ENCODE measurements at places on chromosomes 5 and 9.

GRCh38 chr5:122179701-122180100 lies 50.4 kb downstream of the ZNF474 start:
- DNase-seq: no peak

GRCh38 chr9:131419026-131419614 lies 25.2 kb downstream of the PRRC2B start:
- DNase-seq: no peak

GRCh38 chr5:32710550-32711361 lies at the start of gene NPR3:
TSS of gene NPR3 (plus strand) at chr5:32711321. CDS start at chr5:32711777, 456 bp downstream.
- DNase-seq: no peak

GRCh38 chr9:31821583-31821982 lies 562.9 kb upstream of the ACO1 start:
- DNase-seq: no peak

DNA sequence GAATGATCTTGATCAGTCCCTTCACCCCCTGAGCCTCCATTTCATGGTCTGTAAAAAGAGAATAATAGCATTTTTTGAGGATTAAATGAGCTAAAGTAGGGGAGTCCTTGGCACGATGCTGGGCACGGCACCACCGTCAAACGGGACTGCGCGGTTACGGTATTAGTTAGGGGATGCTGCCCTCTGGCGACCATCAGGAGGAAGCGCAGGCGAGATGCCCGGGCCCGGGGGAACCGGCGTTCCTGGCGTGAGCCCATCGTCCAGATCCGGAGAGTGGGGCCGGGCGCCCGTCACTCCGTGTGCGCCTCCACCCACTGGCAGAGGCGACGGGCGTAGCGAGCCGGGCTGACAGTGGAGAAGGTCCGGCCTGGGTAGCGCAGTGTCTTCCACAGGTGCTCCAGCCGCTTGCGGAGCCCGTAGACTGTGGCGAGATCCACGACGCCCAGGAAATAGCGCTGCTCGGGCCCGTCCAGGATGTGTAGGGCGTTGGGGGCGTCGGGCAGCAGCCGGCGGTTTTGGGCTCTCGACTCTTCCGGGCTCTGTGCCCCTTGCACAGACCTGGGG lies 4.8 kb upstream of the ST6GALNAC4 start:
- peak; percentile 90 for DNase-seq

DNA sequence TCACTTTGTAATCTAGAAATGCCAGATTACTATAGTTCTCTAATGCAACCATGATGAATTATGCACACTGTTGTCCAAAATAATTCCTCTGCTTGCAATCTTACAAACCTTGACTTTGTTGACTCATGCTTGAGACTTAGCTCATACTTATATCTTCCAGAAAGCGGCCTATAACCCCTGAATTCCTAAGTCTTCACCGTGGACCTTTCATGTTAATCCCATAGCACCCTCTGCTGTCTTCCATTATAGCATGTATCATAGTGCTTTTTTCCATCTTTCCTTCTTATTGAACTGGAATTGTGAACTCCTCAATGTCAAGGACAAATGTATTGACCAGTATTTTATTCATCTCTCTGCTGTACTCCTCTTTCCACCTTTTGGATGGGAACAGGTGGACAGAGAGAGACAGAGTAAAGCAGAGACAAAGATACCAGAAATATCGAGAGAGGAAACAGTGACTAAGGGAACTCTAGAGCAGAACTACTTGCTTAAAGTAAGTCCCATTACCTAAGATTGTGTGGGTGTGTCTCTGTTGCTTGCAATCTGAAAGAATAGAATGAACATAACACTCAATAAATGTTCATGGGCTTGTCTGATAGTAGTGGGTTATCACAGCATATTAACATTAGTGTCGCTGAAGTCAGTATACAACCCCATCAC lies 110.0 kb downstream of the LURAP1L start:
- no peak for DNase-seq

- DNase-seq: no peak
These were observed 19.6 kb downstream of the CRB2 start for GRCh38 chr9:123375469-123376132.

- no peak for DNase-seq
These were observed 117.0 kb downstream of the PAPPA start for GRCh38 chr9:116270546-116270945.

All from suprapubic skin (tissue), 4 donors.